Activated naive CD8-positive, alpha-beta T cell treated with anti-CD3 and anti-CD28 coated beads, Interleukin-2, amount 50 U/mL, for 16 hours (primary cell): ENCODE measurements at places on chromosomes 7 and 10.

GRCh38 chr10:103481974-103482531 is 3.0 kb upstream of the CALHM3 start:
- DNase-seq, result no peak

DNA sequence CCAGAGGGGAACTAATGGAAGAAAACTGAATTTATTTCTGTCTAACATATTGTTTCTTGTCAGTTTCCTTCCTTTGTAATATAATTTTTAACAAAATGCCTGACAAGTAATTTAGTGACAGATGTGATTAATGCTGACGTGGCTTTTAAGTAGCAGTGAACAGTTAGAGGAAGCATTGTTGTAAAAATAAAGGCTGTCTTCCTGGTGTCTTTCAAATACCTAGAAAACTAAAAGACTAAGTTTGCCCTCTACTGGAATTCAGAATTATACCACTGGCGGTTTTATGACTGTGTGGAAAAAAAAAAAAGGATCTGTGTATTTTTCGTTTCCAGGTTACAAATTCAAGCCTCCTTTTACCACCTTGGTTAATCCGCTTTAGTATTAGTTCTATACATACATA is 217.1 kb upstream of the DPP6 start:
- DNase-seq, result no peak

- DNase-seq, result no peak
Observed at GRCh38 chr10:133067149-133068105, 20.3 kb upstream of the ADGRA1 start.

- no peak for DNase-seq
Observed at GRCh38 chr7:128188396-128189230, 52.5 kb upstream of the LEP start.

- DNase-seq, result no peak
Observed at GRCh38 chr10:17580885-17581284, 36.3 kb downstream of the HACD1 start.

GRCh38 chr10:119222537-119222936 is 15.2 kb downstream of the GRK5 start:
- no peak for DNase-seq

GRCh38 chr10:65123120-65123519 is 1601.9 kb downstream of the REEP3 start:
- no peak for DNase-seq

DNA sequence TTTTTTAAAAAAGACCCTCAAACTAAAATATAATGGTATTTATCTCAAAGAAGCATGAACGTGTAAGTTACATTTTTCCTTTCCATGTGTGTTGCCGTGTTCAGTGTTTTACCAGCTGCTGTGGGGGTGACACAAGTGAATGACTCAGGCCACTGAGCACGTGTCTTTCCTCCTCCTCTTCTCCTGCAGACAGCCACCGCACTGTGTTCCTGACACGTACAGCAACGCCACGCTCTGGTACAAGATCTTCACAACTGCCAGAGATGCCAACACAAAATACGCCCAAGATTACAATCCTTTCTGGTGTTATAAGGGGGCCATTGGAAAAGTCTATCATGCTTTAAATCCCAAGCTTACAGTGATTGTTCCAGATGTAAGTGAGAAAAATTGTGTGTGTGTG is 29.7 kb downstream of the TMEM248 start:
- no peak for DNase-seq

DNA sequence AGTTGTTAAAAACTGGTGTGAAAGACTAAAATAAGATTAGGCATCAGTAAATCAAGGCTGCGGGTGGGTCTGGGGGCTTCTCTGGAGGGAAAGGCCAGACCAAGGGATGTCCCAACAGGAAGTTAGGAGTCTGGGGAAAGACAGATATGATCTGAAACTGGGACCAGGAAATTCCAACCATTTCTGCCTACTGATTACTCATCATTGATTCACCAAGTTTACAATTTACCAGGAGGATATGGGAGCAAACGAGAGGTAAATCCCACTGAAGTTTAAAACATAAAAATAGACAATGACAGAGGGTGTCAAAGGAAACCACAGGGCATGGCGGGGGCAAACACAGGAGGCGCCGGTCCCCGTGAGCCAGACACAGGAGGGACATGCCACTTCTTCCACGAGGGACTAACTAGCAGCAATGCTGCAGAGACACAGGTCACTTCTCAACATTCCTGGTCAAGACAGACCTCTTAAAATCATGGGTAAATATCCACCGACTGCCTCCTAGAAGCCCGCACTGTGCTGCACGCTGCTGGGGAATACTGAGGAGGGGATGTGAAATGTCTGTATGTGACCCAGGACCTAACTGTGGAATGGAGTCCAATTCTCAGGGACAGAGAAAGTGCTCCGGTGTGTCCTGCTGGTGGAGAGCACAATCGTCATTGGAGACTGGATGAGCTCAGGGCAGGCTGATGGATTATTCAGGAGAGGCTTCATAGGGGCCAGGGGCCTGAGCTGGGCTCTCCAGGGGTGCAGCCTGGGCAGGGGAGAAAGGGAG is 153.4 kb upstream of the KLF14 start:
- no peak for DNase-seq

GRCh38 chr10:52485462-52485861 is 171.4 kb downstream of the DKK1 start:
- DNase-seq, result no peak

DNA sequence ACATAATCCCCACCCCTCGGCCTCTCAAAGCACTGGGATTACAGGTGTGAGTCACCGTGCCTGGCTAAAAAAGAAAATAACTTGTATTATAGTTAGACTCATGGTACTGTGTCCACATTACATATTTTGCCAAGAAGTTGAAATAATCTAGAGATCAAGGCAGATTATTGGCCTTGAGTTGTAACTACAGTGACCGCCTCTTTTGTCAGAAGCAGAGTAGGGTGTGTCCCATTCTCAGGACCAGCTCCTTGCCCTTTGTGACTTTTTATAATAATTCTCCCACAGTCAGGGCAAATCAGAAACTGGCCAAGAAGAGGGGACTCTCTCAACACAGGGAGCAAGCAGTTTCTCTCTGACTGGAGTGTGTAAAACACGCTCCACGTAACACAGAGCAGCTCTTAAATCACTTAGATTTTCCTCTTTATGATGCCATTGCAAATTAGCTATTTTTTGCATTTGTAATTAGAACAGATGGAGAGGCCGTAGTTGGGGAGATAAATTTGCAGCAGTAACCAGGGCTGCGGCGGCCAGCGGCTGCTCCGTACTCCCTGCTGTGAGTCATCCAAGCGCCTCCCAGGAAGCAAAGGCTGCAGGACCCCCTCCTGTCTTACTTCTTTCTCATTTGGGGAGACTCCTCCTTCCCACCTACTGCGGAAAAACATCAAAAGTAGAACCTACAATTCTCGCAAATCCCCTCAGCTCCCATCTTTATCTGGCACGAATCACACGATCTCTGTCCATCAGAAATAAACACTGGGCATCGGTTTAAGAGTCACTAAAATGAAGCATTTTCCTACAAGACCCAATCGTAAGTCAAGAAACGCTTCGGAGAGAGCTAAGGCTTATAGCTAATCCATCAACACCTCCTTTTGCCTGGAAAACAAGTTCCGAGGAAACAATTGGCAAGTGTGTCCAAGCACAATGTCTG is 32.1 kb upstream of the MSRB2 start:
- DNase-seq, result no peak

DNA sequence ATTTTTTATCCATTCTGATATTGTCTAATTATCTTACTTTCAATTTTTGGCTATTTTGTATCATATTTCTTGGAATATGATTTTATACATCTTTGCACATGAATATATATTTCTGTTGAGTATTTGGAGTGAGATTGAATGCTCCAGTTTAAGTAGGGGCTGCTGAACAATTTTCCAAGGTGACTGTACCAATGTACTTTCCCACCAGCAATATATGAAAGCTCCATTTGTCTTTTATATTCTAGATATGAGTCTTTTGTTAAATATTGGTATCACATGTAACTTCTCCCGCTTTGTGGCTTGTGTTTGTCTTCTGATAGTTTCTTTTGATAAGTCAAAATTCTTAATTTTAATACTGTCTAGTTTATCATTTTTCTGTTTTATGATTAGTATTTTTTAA is 144.6 kb upstream of the MDFIC start:
- DNase-seq, result no peak

- DNase-seq, result no peak
Observed at GRCh38 chr10:47047127-47047504, 135.9 kb downstream of the PTPN20 start.

DNA sequence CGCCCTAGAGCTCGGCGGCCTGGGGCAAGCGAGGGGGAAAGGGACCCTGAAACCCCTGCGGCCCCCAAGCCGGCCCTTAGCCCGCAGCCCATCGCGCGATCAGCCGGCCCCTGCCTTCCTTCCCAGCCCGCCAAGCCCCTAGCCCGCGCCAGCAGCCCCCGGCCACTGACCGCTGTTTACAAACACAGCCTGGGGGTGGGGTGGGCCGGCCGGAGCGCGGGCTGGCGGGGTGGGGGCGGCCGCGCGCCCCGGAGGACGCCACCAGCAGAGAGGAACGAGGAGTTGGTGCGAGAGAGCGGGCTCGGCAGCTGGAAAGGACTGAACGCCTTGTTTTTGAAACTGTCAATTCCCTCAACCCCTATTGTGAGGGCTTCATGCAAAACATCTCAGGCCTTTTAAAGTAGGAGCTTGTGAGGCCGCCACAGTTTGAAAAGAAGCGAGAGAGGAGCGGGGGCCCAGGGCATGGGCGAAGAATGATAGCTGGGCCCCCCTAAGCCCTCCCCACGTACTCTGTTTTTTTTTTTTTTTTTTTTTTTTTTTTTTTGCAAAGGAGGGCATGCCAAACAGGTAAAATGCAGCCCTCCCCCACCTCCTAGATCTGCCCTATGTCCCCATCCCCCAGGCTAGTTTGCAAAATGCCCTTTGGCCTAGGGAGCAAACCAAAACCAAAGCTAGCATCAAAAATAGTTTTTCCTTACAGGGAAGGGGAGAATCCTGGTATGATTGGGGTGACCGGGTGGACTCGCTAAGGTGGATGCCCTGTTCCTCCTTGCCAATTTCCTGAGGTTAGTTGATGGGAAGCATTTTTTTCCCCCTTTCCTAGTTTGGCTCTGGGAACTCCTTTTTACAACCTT is 15.0 kb downstream of the SKIDA1 start:
- no peak for DNase-seq

DNA sequence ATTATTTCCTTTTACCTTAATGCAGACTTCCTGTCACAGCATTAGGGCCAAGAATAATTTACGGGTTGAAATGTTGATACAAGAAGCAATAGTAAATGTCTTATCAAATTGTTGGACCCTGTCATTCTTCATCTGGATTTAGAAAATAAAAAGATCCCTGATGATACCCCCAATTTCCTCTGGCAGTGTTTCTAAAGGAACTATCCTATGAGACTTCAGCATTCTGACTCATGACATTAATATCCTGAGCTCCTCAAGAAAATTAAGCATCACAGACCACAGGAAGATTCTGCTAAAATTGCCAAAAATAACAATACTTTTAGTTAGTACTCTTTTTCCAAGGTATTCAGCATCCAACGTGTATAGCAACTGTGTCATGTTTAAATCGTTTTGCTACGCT is 490.5 kb upstream of the ANKRD30A start:
- DNase-seq, result no peak

- DNase-seq, result no peak
Observed at GRCh38 chr7:7505915-7506314, 29.8 kb downstream of the COL28A1 start.

DNA sequence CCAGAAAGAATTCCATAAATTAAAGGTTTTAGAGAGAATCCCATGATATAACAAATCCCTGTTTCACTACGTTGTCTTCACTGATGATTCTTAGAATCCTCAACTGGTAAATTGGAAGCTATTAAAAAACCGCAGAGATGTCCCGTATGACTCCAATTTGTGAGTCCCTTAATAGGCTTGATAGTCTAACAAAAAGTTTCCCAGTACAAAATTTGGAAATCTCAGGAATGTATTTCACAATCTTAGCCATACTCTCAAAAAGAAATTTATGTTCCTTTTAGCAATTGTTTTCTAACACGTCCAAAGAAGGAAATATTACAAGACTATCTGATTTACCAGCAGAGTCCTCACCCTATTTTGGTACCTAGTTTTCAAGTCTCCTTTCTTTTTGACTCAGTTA is 2.5 kb downstream of the TES start:
- DNase-seq, result no peak
